ENCODE measurements at places on chromosomes 11 and 22.
A peak's percentile ranks its signal among the peaks of the same experiment; 100 is the strongest.

GRCh38 chr11:1392111-1392510 is 2.4 kb downstream of the BRSK2 start:
- peak; percentile 25 for DNase-seq

DNA sequence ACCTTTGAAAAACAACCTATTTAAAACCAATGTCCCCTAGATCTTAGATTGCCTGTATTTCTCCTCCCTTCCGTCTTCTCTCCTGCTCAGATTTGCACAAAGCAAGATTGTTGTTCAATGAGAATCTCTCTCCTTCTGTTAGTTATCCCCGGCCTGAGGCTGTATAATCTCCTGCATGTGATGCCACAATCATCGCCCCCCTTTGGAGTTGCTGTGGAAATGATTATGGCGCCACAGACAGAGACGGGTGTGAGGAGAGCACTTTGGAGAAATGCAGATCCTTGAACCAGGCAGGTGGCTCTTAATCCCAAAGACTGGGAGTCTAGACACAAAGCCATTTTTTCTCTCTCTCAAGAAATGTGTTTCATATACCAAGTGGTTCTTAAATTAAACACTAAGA is 941.3 kb downstream of the OPCML start:
- no peak for DNase-seq

- no peak for DNase-seq
These were observed 9.9 kb downstream of the LSP1 start for GRCh38 chr11:1862588-1863351.

DNA sequence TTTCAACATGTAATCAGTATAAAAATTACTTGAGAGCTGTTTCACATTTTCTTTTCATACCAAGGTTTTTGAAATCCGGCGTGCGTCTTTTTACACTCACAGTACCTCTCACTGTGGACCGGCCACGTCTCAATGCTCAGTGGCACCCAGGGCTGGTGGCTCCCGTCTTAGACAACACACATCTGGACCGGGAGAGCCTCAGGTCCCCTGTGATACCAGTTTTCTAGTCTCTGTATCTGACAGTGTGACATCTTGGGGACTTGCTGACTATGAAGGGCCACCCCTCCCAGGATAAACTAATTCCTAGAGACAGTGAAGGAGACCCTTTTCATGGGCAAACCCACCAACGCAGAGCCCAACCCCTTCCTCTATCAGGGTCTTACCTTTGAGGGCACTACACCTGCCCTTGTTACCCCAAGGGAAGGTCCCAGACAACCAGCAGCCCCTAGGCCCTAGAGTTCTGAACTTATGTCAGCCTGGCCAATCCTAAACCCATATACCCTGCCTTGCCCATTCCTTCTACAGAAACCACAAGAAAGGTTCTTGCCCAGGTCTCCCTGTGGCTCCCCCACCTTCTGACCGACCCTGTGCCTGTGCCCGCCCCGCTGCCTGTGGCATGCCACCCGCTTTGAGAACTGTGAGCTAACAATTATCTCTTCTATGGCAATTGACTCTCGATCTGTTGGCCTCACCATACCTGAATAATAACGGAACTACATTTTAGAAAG is 6.1 kb upstream of the ASCL2 start:
- DNase-seq: no peak

DNA sequence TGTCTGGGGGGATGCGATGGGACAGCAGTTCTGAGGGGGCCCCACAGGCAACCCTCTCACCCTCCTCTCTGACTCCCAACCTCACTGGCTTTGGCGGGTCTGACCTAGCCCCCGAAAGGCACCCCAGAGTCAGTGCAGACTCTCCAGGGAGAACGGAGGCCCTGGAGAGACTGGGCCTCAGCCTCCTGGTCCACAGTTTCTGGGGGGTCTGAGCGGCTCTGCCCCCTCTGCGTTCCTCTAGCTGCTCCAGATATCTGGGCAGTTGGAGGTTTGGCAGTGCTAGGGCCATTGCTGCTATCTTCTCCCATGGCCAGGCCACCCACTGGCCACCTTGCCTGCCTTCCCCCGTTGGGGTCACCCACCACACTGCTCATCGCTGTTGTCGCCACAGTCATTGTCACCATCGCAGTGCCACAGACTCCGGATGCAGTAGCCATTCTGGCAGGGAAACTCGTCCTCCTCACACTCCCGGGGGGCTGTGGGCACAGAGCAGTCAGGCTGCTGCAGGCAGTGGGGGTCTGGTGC is 18.8 kb downstream of the LRP4 start:
- DNase-seq: no peak

DNA sequence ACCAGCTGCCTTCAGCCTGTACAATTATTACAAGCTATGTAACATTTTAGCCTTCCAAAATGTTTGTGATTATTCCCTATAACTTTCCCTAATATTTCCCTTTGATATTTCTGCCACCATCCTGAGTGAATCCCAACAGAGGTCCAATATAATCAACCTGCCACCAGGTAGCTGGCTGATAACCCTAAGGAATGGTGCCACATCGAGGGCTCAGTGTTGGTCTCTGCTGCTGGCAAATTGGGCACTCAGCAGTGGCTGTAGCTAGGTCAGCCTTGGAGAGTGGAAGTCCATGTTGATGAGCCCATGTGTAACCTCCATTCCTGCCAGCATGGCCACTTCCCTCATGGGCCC is 121.2 kb downstream of the ZNF280B start:
- DNase-seq: no peak

GRCh38 chr11:17786824-17787525 is 52.4 kb downstream of the KCNC1 start:
- DNase-seq: no peak

- no peak for DNase-seq
These were observed 67.1 kb downstream of the GGTLC2 start for GRCh38 chr22:22711532-22711913.

DNA sequence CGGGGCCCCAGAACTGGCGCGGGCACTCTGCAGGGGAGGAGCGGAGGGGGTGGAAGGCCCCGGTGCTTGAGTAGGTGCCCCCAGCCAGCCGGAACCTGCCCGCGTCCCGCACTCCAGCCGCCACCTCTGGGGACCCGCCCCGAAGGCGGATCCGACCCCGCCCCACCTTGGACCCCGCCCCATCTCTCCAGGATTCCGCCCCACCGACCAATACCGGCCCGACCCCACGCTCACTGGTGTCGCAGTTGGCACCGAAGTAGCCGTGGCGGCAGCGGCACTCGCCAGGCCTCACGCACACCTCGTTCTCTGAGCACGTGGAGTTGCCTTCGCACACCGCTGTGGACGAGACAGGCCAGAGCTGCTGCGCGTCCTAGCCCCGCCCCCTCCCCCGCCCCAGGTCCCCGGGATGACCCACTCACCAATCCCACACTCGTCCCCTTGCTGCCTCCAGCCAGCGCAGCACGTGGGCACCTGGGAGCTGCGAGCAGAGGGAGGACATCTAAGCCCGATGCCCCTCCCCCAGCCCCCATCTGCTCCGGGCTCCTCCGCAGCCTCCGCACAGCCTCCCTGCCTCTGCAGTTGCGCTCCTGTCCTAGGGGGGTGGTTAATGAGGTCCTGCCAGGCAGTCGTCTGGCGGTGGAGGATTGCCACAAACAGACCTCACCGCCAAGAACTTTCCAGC is 6.0 kb downstream of the SCARF2 start:
- no peak for DNase-seq

- DNase-seq: no peak
These were observed 35.4 kb upstream of the FLI1 start for GRCh38 chr11:128658502-128658901.

DNA sequence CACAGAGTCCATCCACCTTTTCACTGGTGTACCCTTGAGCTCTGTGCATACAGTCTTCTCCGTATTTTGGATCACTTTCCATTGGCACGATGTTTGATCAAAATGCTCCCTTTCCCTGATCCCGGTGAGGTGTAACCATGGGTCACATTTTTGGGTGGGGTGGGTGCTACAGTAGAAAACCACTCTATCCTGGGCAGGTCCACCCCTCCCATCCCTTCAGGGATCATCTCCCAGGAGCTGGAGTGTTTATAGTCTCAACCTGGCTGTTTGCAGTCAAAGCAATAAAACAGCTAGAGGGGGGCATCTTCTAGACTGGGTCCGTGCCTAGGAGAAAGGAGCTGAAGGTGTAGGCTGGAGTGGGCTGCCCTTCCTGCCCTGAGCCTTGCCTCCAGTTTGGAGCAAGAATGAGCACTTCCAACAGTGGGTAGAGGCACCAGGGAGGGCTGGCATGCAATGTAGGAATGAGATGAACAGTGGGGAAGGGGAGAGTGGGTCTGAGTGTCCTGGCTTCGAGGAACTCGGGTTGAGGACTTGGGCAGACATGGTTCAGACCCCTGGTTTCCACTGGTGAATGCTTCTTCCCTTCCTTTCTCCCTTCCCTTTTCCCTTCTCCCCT is 38.8 kb downstream of the RNF141 start:
- DNase-seq: no peak

GRCh38 chr11:64070314-64070681 is 34.6 kb downstream of the FLRT1 start:
- DNase-seq: no peak

GRCh38 chr11:7300281-7300680 is 48.6 kb downstream of the SYT9 start:
- no peak for DNase-seq

DNA sequence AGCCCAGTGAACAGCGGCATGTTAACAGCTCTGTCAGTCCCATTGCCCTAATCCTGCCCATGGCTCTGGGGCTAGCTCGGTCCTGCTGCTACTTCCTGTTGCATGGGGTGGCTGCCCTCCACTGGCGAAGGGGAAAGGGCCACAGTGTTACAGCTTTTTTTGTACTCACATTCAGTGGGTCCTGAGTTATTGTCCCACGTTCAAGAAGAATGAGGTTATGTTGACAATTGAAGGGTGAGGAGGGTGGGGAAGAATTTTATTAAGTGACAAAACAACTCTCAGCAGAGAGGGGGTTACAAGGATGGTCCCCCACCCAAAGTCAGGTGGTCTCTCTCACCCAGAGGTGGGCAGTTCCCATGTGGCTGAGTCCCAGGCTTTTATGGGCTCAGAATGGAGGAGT is 17.7 kb upstream of the MS4A7 start:
- no peak for DNase-seq

DNA sequence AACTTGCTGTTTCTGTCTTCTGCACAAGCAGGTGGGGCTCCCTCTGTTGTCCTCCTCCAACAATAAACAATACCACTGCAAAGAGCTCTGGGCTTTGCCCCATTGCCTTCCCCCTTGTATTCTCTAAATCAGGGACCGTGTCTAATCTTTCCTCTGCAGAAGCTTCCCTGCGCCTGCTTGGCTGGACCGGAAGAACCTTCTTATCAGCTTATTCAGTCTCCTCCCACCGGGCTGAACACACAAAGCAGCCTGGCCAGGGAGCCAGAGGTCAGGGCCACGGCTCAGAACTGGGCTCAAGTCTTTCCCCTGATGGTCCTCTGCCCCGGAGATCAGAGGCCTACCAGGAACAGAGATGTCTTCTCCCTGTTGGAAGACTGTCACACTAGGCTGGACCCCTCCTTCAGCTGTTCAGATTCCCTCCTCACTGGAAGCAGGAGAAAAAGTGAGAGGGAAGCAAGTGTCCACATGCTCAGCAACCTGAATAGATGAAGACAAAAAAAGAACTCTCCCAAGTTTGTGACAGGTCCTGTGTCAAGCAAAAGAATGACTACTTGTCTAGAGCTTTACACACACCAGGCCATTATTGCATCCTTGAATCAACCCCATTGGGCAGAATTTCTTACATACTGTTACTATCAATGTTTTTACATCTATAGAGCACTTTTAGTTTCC is 63.7 kb downstream of the RAB30 start:
- DNase-seq: no peak

DNA sequence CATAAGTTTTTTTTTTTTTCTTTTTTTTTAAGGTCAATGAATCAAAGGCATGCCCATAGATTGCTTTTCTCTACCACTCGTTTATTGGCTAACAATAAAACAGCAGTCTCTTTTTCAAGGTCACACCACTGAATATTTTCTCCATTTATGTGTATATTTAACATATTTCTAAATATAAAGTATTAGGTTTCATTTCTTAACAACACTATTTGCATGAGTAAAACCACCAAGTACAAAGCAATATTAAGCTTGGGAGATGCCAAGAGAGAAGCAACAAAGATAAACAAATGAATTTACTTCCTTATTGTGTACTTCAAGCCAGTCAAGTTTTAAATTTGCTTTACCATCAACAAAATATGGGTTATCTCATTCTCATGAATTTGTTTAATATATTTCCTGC is 708.9 kb upstream of the CCDC179 start:
- DNase-seq: no peak

DNA sequence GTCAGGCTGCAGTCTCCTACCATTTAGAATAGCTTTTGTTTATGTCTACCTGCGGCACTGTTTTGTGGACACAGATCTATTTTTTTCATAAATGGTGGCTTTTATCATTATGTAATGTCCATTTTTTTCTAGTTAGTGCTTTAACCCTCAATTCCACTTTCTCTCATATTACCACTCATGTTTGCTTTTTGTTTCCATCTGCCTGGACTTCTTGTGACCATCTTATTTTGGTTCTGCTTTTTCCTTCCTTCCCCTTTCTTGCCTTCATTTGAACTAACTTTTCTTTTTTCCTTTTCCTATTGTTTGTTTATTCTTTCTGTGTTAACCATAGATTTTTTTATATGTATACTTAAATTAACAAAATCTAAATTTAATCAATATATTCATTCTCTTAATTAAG is 98.5 kb upstream of the SLC22A12 start:
- no peak for DNase-seq

GRCh38 chr22:30430933-30431332 is 5.4 kb downstream of the MTFP1 start:
- DNase-seq: peak; percentile 34

DNA sequence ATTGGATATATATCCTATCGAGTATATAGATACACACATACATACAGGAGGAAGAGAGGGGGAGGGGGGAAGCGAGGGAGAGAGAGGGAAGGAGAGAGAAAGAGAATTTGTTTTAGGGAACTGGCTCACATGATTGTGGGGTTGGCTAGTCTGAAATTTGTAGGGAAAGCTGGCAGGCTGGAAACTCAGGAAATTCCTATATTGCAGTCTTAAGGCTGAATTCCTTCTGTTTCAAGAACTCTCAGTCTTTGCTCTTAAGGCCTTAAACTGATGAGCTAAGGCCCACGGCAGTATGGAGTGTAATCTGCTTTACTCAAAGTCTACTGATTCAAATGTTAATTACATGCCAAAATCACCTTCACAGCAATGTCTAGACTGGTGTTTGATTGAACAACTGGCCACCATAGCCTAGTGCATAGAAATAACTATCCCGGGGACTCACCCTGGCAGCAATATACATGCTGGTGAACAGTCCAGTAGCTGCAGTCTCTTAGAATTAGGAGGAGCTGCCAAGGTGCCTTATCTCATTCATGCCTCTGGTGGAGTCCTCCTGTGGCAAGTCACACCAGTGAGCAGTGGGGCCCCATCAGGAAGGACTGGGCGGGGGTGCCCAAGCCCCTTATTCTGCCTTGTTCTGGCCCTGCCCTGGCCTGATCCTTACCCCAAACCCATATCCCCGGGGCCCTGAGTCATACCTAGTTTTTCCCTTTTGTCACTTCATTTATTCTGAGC is 59.7 kb upstream of the AMPD3 start:
- DNase-seq: no peak

GRCh38 chr11:99418927-99419720 is 398.4 kb downstream of the CNTN5 start:
- no peak for DNase-seq

GRCh38 chr11:9893474-9893873 is 229.6 kb downstream of the SWAP70 start:
- no peak for DNase-seq

GRCh38 chr11:44326615-44327475 is 16.9 kb upstream of the ALX4 start:
- DNase-seq: peak; percentile 61

All from cerebellar cortex (tissue), 1 donor.